ENCODE measurements at places on chromosomes 7 and 10.
A peak's percentile ranks its signal among the peaks of the same experiment; 100 is the strongest.

GRCh38 chr10:122239578-122240257 lies 31.4 kb upstream of the BTBD16 start:
- DNase-seq = no peak

- DNase-seq = no peak
Measured at GRCh38 chr10:131792011-131792651, 108.7 kb upstream of the PPP2R2D start.

- DNase-seq = no peak
Measured at GRCh38 chr7:123811056-123811455, 33.9 kb upstream of the HYAL4 start.

GRCh38 chr7:43108255-43109011 lies 4.0 kb upstream of the HECW1 start:
- peak; percentile 14 for DNase-seq

DNA sequence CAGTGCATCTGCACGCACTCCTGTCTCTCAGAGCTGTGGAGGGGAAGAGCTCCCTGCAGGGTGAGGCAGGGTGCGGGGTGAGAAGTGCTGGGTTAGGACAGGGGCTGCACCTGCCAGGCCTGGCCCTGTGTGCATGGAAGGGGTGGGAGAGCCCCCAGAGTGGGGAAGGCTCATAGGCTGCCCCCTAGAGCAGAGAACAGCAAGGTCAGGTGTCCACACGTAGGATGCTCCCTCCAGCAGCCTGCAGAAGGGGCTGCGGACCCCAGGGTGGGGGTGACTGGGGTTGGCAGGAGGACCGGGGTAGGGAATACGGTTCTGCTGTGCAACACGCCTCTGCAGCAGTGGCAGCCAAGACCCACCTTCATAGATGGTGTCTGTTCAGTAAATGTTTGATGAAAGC lies 208.6 kb downstream of the PTPRN2 start:
- no peak for DNase-seq

- no peak for DNase-seq
Measured at GRCh38 chr10:99938563-99938962, 71.2 kb downstream of the DNMBP start.

GRCh38 chr7:158840604-158841003 lies 11.3 kb upstream of the ESYT2 start:
- no peak for DNase-seq

DNA sequence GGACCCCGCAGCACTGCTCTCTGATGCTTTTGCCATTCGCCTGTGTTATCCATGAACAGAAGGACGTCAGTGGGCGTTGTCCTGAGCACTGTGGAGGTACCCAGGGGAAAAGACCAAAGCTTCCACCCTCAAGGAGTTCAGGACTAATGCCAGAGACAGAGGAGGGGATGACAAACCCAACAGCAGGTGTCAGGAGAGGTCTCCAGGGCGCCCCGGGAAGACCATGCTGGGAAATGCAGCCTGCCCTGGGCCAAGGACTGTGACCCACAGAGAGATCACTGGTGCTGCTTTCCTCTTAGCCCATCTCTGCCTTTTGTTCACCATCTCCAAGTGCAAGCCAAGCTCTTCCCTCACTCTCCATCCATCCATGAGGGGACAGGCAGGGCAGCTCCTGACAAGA lies 166.8 kb upstream of the PFKP start:
- no peak for DNase-seq

DNA sequence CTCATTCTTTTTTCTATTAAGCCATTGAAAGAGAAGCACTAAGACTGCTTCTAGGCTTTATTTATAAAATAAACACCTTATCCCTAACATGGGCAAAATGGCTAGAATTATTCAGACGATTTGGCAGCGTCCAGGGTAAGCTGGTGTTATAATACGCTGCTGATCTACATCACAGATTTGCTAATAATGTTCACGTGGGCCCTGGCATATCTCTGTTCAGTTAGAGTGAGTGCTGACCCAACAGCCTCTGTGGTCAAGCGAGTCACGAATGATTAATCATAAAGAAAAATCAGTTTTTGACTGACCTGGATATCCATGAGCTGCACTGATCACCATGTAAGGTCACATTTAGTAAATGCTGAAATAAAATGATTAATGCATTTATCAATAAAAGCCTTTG lies 28.4 kb upstream of the CBLL1 start:
- DNase-seq = no peak

GRCh38 chr10:117552156-117552631 lies 9.6 kb downstream of the EMX2 start:
- DNase-seq = no peak

GRCh38 chr10:24518981-24519597 lies 204.6 kb downstream of the ARHGAP21 start:
- no peak for DNase-seq

- DNase-seq = no peak
Measured at GRCh38 chr10:129812398-129812797, 151.7 kb downstream of the EBF3 start.

GRCh38 chr10:132920101-132920925 lies 22.1 kb downstream of the CFAP46 start:
- no peak for DNase-seq

GRCh38 chr7:54701982-54702381 lies 57.0 kb downstream of the SEC61G start:
- DNase-seq = no peak

DNA sequence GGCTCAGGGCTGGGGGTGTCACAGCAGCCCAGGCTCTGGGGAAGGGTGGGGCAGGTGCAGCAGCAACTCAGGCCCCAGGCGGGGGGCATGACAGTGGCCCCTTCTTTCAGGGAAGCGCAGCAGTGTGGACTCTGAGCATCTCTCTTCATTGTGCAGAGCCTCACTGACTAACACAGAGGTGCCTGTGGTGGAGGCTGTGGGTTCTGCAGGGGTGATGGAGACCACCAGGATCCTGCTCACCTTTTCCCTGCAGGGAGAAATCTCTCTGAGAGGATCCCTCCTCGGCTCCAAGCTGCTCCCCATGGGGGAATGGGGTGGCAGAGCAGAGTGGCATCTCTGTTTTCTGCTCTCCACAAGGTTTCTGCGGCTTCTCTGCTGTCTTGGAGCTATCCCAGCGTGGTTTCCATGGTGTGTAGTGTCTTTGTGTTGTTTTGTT lies 37.8 kb upstream of the SHH start:
- DNase-seq = no peak

DNA sequence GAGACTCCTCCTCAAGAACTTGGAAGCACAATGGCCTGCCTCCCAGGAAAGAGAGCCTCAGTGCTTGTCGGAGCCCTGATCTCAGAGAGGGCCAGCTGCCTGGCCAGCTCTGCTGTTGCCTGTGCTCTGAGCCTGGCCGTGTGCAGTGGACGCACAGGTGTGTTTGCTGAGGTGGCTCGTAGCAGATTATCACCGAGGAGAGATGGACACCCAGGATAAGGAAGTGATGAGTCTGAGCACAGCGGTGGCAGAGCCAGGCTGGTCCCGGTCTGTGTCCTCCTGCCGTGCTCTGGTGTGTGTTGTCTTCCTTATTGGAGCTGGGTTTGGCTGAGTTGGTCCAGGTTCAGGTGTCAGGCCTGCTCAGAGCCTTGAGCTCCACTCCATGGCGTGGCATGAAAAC lies 208.5 kb downstream of the EBF3 start:
- DNase-seq = no peak

- DNase-seq = no peak
Measured at GRCh38 chr10:71277914-71278665, 41.0 kb upstream of the SLC29A3 start.

DNA sequence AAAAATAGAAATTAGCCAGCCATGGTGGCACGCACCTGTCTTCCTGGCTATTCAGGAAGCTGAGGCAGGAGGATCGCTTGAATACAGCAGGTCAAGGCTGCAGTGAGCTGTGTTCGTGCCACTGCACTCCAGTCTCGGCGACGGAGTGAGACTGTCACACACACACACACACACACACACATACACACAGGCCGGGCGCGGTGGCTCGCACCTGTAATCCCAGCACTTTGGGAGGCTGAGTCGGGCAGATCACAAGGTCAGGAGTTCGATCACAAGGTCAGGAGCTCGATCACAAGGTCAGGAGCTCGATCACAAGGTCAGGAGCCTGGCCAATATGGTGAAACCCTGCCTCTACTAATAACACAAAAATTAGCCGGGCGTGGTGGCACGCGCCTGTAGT lies 68.4 kb downstream of the ST8SIA6 start:
- DNase-seq = no peak

DNA sequence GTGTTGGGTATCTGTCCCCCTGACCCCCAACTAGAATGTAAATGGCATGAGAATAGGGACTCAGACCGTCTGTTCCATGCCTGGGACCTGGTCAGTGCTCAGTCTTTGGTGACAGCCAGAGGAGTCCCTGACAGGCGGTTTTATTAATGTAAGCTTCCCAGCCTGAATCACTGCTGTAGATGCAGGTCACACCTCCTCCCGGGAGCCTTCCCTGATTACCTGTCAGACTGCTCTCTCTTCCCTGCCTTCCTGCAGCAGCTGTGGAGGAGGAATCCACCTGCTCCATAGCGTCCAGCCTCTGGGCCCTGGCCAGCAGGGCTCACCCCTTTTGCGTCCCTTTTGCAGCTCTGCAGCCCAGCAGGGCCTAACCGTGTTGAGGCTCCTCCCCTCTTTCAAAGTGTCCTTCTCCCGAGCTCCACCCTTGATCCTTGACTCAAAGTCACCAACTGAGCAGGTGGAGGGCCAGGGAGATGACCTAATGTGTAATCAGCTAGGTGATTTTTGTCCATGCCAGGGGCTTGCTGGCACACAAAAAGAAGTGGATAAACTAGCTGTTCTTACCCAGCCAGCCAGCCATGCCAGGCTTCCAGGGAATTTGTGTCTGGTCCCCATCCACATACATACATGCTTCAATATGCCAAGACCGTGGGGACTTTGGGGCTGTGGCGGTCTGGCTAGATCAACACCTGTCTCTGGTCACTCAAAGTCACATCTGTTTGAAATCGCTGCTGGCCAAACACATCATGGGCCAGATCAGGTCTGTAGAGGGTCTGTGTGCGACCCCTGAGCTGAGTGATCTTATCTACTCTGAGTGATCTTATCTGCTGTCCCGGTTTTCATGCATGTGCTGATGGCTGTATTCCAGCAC lies 195.1 kb downstream of the CCDC3 start:
- DNase-seq = no peak

DNA sequence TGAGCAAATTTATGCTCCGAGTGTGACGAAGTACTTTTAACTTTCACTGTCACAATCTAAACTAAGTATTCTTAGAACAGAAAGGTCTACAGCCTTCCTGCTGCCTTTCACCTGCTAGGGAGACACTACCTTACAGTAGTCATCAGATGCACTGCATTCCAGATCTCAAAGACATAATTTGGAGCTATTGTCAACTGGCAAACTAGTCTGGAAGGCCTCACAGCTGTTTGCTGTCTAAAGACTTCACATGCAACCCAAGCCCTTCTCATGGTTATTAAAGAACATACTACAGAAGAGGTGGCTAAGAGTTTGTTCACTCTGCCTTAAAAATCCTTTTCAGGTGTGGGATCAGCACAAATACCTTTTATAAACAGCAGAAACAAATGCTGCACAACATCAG lies 91.8 kb upstream of the KCNIP2 start:
- no peak for DNase-seq

Measured in activated naive CD8-positive, alpha-beta T cell treated with anti-CD3 and anti-CD28 coated beads, Interleukin-2, amount 50 U/mL, for 16 hours (primary cell).